ENCODE measurements at places on chromosomes 4 and X. TPM values are rescaled to one million over a fixed set of nuclear protein-coding genes. Genes with fewer than 3 reads are reported as not detected.

The LNX1 gene
- total RNA-seq, result not detected

GRCh38 chr4:76232681-76233080, 18.8 kb upstream of the FAM47E start:
- no peak overlapping the region for H3K27ac ChIP-seq
- peaks cover 3% of the 10 kb centered on the region for H3K36me3 ChIP-seq
- peaks cover 4% of the 10 kb centered on the region for H3K27me3 ChIP-seq
- no peak overlapping the region for H3K4me3 ChIP-seq
- H3K4me1 ChIP-seq, result no peaks in the 10 kb centered on the region
- no peak for DNase-seq

DNA sequence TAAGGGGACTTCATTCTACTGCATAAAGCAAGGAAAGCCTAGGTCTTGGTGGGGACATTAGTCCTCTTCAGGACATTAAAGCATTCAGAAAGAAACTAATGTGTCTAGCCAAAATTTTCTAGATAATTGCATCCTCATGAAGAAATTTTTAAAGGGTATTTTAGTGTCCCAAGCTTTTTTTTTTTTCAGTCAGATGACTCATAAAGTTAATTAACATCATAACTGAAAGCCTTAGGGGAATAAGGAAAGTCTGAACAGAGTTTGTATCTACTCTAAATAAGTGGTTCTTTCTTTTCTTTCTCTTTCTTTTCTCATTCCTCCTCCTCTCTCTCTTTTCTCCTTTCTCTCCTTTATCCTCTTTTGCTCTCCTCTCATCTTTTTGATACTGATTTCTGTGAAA, 202.4 kb downstream of the ADAMTS3 start:
- H3K27ac ChIP-seq, result no peak overlapping the region
- DNase-seq, result no peak
- H3K4me3 ChIP-seq, result no peak overlapping the region
- H3K4me1 ChIP-seq, result no peaks in the 10 kb centered on the region
- H3K27me3 ChIP-seq, result no peaks in the 10 kb centered on the region

The DCAF16 gene
- 39.8 TPM for total RNA-seq

The TLR6 gene
- total RNA-seq, result 2.9 TPM

- no peak overlapping the region for H3K27ac ChIP-seq
- H3K36me3 ChIP-seq, result no peaks in the 10 kb centered on the region
- no peak for DNase-seq
- no peak overlapping the region for H3K4me3 ChIP-seq
- H3K4me1 ChIP-seq, result no peaks in the 10 kb centered on the region
These were observed 1577.5 kb upstream of the PCDH7 start for GRCh38 chr4:29142708-29143107.

- no peak for DNase-seq
- H3K4me1 ChIP-seq, result no peaks in the 10 kb centered on the region
- H3K27me3 ChIP-seq, result no peaks in the 10 kb centered on the region
These were observed 396.4 kb upstream of the TRAM1L1 start for GRCh38 chr4:117481742-117482141.

GRCh38 chr4:78764498-78764961, 11.6 kb upstream of the BMP2K start:
- H3K27me3 ChIP-seq, result no peaks in the 10 kb centered on the region
- H3K36me3 ChIP-seq, result no peaks in the 10 kb centered on the region
- H3K4me1 ChIP-seq, result peaks cover 23% of the 10 kb centered on the region

DNA sequence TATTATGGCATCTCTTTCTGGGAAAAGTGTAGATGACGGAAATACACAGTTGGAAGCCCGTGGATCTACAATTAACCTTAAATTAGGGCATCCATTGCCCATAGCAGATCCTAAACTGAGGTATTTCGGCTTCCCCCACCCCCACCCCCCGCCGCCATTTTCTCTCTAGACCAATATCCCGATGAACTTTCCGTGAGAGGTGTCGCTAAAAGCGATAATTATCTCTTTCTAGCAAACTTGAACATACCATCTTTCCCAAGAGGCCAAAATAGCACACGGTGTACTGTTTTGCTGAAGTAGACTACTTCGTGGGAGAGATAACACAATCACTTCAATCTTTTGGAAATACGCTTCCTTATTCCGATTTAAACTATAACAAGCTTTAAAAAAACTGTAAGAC, 554 bp downstream of the KLHL15 start:
- peaks cover 10% of the 10 kb centered on the region for H3K4me1 ChIP-seq
- no peaks in the 10 kb centered on the region for H3K27me3 ChIP-seq
- peak overlapping the region; percentile 84 for H3K4me3 ChIP-seq
- no peak for DNase-seq
- H3K27ac ChIP-seq, result peak overlapping the region; percentile 92

DNA sequence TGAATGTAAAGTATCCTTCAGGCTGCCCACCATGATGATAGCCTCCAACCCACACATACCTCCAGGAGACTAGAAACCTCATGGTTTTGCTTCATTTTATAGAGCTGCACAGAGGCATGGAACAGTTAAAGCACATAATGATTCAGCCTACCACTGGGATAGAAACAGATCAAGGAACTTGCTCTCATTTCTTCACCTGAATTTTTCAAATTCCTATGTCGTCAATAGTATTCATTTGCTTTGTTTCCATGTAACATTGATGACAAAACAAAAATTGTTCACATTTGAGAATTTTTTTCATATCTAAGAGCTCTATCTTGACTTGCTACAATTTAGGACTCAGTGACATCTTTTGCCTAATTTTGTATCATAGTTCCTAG, 51.5 kb upstream of the ATOH1 start:
- no peak overlapping the region for H3K4me3 ChIP-seq
- DNase-seq, result no peak
- H3K36me3 ChIP-seq, result no peaks in the 10 kb centered on the region
- no peak overlapping the region for H3K27ac ChIP-seq
- no peaks in the 10 kb centered on the region for H3K4me1 ChIP-seq

DNA sequence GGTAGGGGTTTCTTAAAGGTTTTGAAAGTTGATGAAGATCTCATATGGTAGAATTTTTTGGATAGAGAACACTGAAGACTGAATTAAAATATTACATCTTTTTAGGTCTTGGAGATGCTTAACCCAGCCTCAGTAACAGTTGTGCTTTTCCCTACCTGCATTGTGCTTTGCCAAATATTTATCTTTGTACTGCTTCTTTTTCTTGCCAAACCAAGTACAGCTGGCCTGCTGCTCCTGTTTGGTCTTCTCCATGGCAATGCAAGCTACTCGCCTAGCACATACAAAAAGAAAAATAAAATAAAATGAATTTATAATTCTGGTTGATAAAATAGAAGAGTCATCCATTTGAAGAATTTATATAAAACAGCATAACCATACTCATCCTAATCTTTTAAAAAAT, 95.4 kb downstream of the NYX start:
- no peak overlapping the region for H3K4me3 ChIP-seq
- no peaks in the 10 kb centered on the region for H3K4me1 ChIP-seq
- no peak for DNase-seq
- H3K27ac ChIP-seq, result no peak overlapping the region
- peaks cover 4% of the 10 kb centered on the region for H3K36me3 ChIP-seq
- H3K27me3 ChIP-seq, result no peaks in the 10 kb centered on the region

GRCh38 chr4:3869174-3869572, 103.0 kb downstream of the ADRA2C start:
- peaks cover 1% of the 10 kb centered on the region for H3K4me1 ChIP-seq
- peaks cover 37% of the 10 kb centered on the region for H3K27me3 ChIP-seq
- no peaks in the 10 kb centered on the region for H3K36me3 ChIP-seq
- no peak for DNase-seq
- H3K4me3 ChIP-seq, result no peak overlapping the region

Measured in activated naive CD8-positive, alpha-beta T cell treated with anti-CD3 and anti-CD28 coated beads for 36 hours (primary cell).